ENCODE measurements at places on chromosomes 6 and 20. TPM values are rescaled to one million over a fixed set of nuclear protein-coding genes. Genes with fewer than 3 reads are reported as not detected.

Gene SLC22A16
- not detected for polyA plus RNA-seq

Gene GCNT2
- polyA plus RNA-seq, result 0.27 TPM

Gene LPIN3
- 26.1 TPM for polyA plus RNA-seq

DNA sequence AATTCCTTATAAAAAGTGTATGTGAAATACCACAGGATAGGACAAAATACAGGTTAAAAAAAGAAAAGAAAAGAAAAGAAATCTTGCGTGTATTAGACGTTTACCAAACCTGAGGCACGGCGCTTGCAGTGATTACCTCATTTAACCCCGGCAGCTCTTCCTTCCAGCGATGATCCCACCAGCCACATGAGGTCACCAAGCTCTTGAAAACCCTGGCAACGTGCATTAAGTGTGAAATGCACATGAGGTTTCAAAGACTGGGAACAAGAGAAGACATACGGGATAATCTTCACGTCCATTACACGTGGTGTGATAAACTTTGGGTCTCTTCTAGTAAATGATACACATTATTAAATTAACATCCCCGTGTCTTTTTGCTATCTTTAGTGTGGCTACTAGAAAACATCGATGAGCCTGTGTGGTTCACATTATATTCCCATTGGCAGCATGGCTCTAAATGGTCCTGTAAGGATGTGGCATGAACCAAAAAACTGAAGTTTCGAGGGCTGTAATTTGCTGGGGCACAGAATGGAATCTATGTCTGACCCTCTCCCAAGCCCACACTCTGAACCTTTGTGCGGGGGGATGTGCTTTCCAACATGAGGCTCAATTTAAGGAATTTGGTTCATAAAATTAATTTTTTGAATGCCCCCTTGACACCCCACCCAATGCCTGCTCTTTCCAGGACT lies 59.2 kb upstream of the THBS2 start:
- no peaks in the 10 kb centered on the region for H3K36me3 ChIP-seq
- no peak for DNase-seq
- H3K4me1 ChIP-seq, result no peaks in the 10 kb centered on the region
- H3K4me3 ChIP-seq, result no peak overlapping the region
- H3K27ac ChIP-seq, result no peak overlapping the region
- H3K27me3 ChIP-seq, result no peaks in the 10 kb centered on the region

GRCh38 chr6:31620586-31621319 lies at the start of gene PRRC2A:
Gene PRRC2A (plus strand): TSS chr6:31620715. CDS start chr6:31622790, 2,075 bp downstream.
- peaks cover 30% of the 10 kb centered on the region for H3K36me3 ChIP-seq
- no peaks in the 10 kb centered on the region for H3K27me3 ChIP-seq
- H3K4me1 ChIP-seq, result peaks cover 14% of the 10 kb centered on the region

DNA sequence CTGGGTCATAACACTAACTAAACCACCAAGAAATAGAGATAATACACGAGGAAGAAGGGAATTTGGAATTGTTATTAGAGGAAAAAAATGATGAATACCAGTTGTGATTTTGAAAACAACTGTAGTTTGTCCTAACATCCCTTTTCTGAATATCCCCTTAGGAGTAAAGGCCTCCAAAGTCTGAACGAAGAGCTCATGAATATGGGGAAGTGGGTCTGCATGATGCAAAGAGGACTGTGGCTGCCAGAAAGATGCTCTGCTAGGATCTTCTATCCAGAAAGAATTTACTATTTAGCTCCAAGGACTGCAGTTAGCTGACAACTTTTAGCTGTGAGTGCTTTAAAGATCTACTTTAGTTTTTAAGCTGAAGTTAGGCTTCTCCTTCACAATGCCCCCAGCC lies 308.8 kb upstream of the HS3ST5 start:
- H3K27me3 ChIP-seq, result no peaks in the 10 kb centered on the region
- H3K27ac ChIP-seq, result no peak overlapping the region
- DNase-seq, result no peak
- H3K4me3 ChIP-seq, result no peak overlapping the region
- no peaks in the 10 kb centered on the region for H3K36me3 ChIP-seq

DNA sequence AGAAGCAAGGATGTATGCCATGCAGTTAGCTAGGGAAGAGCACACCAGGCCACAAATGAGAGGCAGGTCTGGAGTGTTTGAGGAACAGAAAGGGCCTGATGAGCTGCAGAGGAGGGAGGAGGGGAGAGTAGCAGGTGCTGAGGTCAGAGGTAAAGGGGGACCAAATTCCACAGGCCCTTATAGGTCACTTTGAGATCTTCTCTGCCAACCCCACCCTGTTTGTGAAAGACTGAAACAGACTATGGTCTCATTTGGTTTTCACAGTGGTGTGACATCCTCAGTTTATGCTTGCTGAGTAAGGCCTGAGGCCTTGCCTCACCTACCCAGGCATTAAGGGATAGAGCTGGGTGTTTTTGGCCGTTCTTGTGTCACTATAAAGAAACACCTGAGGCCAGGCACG lies 187.7 kb upstream of the MYLIP start:
- no peak overlapping the region for H3K4me3 ChIP-seq
- no peaks in the 10 kb centered on the region for H3K27me3 ChIP-seq
- H3K27ac ChIP-seq, result no peak overlapping the region
- no peaks in the 10 kb centered on the region for H3K4me1 ChIP-seq

DNA sequence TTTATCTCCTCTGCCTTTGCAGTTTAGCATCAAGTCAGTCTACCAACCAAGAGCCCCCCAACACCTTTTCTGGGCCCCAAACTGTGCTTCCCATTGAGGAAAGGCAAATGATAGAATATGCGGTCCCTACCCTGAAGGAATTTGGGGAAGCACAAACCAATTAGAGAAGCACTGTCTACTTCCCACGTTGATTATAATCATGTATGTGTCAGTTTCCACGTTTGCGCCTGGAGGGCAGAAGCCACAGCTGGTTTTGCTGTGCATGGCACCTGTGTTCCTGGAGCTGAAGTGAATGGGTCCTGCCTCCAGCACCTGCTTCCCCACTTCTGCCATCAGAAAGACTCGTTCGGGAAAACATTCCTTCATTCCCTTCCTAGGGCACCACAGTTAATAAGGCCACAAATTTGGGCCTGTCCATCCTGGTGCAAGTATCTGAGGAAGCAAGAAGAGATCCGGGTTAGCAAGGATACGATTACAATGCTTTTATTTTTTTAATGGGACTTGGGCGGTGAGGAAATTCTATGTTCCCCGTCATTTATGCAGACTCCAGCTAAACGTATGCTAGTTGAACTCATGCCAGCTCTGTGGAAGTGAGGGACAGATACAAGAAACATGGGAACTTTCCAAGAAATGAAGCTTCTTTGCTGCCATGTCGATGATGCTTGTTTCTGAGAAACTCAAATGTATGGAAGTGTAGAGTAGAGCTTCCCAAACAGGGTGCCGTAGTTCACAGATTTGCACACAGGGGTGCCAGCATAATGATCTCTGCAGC lies 333.5 kb downstream of the NRN1 start:
- H3K4me1 ChIP-seq, result peaks cover 38% of the 10 kb centered on the region
- H3K4me3 ChIP-seq, result no peak overlapping the region
- no peak overlapping the region for H3K27ac ChIP-seq
- no peaks in the 10 kb centered on the region for H3K36me3 ChIP-seq
- H3K27me3 ChIP-seq, result no peaks in the 10 kb centered on the region

- H3K27me3 ChIP-seq, result no peaks in the 10 kb centered on the region
- no peak overlapping the region for H3K4me3 ChIP-seq
- no peak for DNase-seq
- no peaks in the 10 kb centered on the region for H3K36me3 ChIP-seq
- no peaks in the 10 kb centered on the region for H3K4me1 ChIP-seq
These were observed 23.6 kb upstream of the EDN1 start for GRCh38 chr6:12266571-12266970.

- no peaks in the 10 kb centered on the region for H3K27me3 ChIP-seq
- no peaks in the 10 kb centered on the region for H3K4me1 ChIP-seq
- DNase-seq, result no peak
- H3K27ac ChIP-seq, result no peak overlapping the region
These were observed 32.3 kb downstream of the SNAP25 start for GRCh38 chr20:10250902-10251301.

GRCh38 chr6:7628479-7628878 lies 38.5 kb downstream of the SNRNP48 start:
- no peak overlapping the region for H3K4me3 ChIP-seq
- DNase-seq, result no peak
- no peak overlapping the region for H3K27ac ChIP-seq
- H3K27me3 ChIP-seq, result no peaks in the 10 kb centered on the region
- H3K4me1 ChIP-seq, result peaks cover 7% of the 10 kb centered on the region
- no peaks in the 10 kb centered on the region for H3K36me3 ChIP-seq

DNA sequence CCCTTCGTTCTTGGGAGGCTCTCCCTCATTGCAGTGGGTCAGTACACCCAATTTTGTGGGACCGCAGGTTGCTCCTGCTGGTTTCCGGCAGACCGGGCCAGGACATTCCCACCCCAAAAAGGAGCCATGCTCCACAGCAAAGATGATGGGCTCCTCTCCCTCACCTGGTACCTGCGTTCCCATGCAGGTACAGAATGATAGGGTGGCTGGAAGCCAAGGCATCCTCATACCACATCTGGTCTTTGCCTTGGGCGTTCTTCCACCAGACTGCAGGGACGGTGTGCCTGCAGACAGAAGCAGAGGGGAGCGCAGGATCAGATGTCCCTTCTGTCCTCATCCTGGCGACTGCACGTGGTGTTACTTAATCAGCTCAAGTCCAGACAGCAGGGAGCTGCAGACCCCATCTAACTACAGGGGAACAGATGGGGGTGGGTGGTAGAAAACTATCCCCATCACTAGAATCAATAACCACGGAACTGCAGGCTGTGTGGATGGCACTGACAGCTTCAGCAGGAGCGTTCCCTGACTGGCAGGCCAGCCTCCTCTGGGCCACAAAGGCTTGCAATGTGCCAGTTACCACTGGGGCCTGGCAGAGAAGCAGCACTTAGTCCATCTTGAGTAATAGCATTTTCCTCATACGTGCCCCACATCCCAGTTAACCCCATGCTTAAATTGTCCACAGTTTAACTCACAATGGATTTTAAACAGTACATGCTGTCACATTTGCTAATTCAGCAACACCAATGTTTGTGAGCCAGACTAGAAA lies 70.4 kb downstream of the ABHD12 start:
- no peaks in the 10 kb centered on the region for H3K27me3 ChIP-seq
- no peak for DNase-seq

DNA sequence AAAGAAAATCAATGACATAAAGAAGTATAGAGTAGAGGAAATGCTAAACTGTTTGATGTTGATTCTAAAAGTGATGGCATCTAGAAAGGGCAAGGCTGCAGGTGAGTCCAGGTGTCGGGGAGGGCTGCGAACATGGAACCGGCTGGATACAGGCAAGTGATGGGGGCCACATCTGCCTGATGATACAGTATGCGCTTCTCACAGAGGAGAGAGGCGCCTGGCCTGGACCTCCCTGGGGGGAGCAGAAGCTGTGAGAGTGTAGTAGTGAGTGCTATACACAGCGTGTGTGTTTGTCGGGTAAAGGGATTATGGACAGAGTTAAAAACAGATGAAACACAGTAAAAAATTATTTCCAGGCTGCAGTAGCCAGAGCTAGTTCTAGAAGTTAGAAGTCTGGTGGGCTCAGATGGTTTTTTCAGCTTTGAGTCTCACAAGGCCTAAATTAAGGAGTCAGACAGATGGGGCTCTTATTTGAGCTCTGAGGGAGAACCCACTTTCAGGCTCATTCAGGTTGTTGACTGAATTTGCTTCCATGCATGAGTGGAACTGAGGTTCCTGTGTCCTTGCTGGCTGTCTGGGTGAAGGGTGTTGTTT lies 195.8 kb upstream of the ARG1 start:
- no peak for DNase-seq
- no peak overlapping the region for H3K4me3 ChIP-seq
- no peaks in the 10 kb centered on the region for H3K27me3 ChIP-seq
- no peaks in the 10 kb centered on the region for H3K4me1 ChIP-seq

GRCh38 chr20:63878899-63879663 lies 14.0 kb downstream of the TPD52L2 start:
- no peak overlapping the region for H3K27ac ChIP-seq
- no peak overlapping the region for H3K4me3 ChIP-seq
- DNase-seq, result no peak
- no peaks in the 10 kb centered on the region for H3K4me1 ChIP-seq
- H3K27me3 ChIP-seq, result no peaks in the 10 kb centered on the region
- no peaks in the 10 kb centered on the region for H3K36me3 ChIP-seq

- DNase-seq, result no peak
- no peaks in the 10 kb centered on the region for H3K36me3 ChIP-seq
- H3K27ac ChIP-seq, result no peak overlapping the region
- no peak overlapping the region for H3K4me3 ChIP-seq
These were observed 471.2 kb downstream of the PRKN start for GRCh38 chr6:162256361-162256760.

GRCh38 chr6:167510648-167511047 lies 185.8 kb downstream of the TTLL2 start:
- no peaks in the 10 kb centered on the region for H3K4me1 ChIP-seq
- no peak overlapping the region for H3K27ac ChIP-seq
- H3K27me3 ChIP-seq, result no peaks in the 10 kb centered on the region
- no peak for DNase-seq
- H3K36me3 ChIP-seq, result no peaks in the 10 kb centered on the region
- H3K4me3 ChIP-seq, result no peak overlapping the region

GRCh38 chr6:30747902-30748769 lies 3.8 kb upstream of the IER3 start:
- H3K4me3 ChIP-seq, result no peak overlapping the region
- H3K27ac ChIP-seq, result no peak overlapping the region
- H3K4me1 ChIP-seq, result peaks cover 17% of the 10 kb centered on the region
- H3K27me3 ChIP-seq, result no peaks in the 10 kb centered on the region
- H3K36me3 ChIP-seq, result no peaks in the 10 kb centered on the region
